Endothelial cell of umbilical vein (primary cell): ENCODE measurements at places on chromosomes 4 and X. TPM values are rescaled to one million over a fixed set of nuclear protein-coding genes. Genes with fewer than 3 reads are reported as not detected.

- no peak for DNase-seq
Observed at GRCh38 chr4:123591875-123592274, 195.3 kb downstream of the SPRY1 start.

GRCh38 chr4:142713282-142714030 is 132.6 kb downstream of the INPP4B start:
- DNase-seq = no peak

GRCh38 chr4:154720618-154721267 is 23.1 kb upstream of the LRAT start:
- no peak for DNase-seq

Gene CLGN
- total RNA-seq = 0.60 and 1.00 TPM in 2 replicates

Gene REELD1
- not detected in 2 replicates for total RNA-seq

GRCh38 chr4:169952236-169953002 is 73.8 kb downstream of the MFAP3L start:
- DNase-seq = no peak
